ENCODE measurements at places on chromosomes 5 and 9.
A peak's percentile ranks its signal among the peaks of the same experiment; 100 is the strongest.

- DNase-seq = no peak
Measured at GRCh38 chr5:109693535-109694400, 4.0 kb downstream of the MAN2A1 start.

DNA sequence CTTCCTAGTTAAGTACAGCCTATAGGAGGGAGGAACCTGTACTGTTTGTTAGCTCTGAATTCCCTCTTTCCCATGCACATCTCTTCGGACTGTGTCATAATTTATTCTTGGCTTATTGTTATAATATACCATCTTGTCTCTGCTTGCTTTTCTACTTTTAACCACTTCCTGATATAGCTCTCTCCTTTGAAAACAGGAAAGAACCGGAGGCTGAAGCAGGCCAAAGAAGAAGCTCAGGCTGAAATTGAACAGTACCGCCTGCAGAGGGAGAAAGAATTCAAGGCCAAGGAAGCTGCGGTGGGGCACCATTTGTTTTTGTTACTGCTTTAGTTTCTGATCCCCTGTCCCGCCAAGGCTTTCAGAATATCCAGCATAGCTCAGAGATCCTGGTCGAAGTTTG lies 4.8 kb downstream of the ATP6V1G1 start:
- DNase-seq = no peak

DNA sequence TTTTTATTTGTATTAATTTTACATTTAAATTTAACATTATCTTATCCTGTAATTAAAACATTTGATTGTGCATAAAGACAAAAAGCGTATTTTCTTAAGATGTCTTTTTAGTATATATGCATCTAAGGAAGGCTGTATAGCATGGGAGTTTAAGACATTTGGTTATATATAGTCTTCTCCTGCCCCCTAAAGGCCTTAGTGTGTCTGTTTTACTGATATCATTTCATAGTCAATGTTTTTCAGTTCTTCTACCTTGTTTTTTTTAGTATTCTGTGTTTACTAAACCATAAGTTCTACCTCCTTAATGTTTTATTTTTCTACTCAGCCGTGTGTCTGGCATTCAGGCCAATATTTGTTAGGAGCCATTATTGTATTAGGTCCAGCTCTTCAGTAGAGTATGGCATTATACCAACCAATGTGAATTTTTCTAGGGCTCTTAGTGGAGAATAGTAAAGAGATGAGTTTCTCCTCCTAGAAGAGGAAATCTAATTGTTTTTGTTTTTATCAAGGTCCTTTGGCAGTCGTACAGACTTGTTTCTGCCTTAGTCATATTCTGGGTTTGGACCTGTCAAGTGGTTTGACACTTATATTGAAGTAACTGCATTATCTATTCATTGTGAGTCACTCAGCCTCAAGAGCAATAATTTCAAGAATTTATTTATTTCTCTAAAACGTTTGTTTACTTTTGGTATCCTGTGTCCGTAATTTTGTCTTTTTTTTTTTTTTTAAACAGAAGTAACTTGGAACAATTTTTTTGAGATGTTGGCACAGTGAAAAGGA lies 74.8 kb downstream of the SLF1 start:
- no peak for DNase-seq

GRCh38 chr5:112933651-112934365 lies 11.8 kb upstream of the REEP5 start:
- no peak for DNase-seq

GRCh38 chr9:34526026-34526425 lies 3.2 kb upstream of the ENHO start:
- no peak for DNase-seq

GRCh38 chr5:32170303-32171151 lies 3.6 kb downstream of the GOLPH3 start:
- DNase-seq = no peak

DNA sequence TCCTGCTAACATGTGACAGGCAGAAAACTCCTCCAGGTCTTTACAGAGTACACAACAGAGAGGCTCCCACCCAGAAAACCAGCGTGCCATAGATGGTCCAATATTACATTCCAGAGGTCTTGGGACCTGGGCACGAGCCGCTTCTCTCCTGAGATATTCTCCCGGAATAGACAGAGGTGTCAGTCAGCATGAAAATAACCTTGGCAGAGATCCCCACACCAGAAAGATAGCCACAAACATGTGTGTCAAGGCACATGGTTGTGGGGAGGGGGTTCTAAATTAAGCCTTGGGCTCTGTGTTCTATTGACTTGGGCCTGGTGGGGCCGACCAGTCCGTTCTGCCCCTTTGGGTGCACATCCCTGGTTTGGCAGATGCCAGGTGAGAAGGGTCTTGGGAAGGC lies 78.4 kb downstream of the BOD1 start:
- DNase-seq = no peak

DNA sequence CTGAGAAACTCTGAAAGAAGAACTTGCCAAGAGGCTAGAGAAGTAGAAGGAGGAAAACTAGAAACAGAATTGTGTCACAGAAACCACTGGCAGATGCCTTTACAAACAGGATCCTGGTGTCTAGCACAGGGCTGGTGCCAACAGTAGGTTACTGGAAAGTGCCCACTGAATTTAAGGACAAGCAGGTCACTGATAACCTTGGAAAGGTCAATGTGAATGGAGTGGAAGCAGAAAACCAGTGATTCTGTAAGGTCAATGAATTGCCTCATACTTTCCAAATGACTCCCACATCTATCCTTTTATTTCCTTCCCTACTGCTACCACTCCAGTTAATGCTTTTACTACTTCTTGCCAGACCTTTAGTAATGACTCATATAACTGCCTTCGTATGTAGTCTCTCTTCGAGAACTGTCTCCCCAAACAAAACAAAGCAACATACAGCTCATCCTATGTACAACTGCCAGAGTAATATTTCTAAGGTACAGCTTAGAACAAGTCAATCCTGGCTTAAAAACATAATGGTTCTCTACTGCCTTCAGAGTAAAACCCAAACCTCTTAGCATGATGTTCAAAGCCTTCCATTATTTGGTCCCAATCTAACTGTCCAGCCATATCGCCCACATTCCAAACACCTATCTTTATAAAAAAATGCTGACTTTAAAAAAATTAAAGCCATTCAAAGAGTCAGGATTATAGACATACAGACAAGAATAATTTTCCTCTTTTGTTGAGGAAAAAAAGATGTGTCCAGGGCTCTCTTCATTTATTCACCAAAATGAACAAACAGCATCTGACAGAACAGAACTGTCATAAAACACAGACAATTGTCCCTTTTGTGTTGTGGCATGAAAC lies 52.5 kb downstream of the NR3C1 start:
- no peak for DNase-seq

- no peak for DNase-seq
Measured at GRCh38 chr5:68770551-68770950, 323.3 kb upstream of the SLC30A5 start.

GRCh38 chr9:130933114-130934046 lies 5.7 kb downstream of the FIBCD1 start:
- no peak for DNase-seq

- no peak for DNase-seq
Measured at GRCh38 chr9:104606152-104606551, 725 bp upstream of the OR13C2 start.

DNA sequence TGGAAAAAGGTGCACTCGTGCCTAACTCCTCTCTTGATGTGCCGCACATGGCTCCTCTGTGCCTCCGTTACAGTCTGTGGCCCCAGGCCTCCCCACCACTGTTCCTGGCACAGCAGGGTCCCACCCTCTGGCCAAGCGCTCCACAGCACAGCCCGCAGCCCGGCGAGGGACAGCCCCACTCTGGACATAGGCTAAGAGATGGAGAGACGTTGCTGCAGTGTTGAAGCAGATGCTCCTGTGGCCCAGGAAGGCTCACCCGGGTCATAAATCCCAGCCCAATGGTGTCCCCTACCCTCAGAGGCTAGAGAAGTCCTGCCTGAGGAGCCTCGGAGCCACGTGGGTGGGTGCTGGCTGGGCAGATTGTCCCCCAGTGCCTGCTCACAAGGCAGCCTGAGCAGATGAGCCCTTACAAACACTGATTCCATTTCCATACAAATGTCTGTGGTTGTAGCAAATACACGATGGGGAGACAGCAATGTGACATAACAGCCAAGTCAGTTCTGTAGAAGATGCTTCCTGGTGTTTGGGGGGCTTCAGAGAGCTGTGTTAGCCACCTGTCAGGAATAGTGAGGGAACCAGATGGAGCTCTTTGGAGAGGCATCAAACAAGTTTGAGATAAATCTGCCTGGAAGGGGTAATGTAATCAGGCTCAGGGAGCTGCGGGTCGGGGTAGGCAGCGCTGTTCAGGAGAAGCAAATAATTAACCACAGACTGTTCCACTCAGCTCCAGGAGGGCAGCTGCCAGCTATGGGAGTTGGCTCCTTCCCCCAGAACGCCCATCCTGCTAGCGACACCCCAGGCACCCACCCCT lies 41.7 kb downstream of the C5orf15 start:
- no peak for DNase-seq

- DNase-seq = no peak
Measured at GRCh38 chr5:105033637-105034400, 1471.2 kb upstream of the NUDT12 start.

- DNase-seq = no peak
Measured at GRCh38 chr9:73155968-73156864, 4.6 kb downstream of the ANXA1 start.

DNA sequence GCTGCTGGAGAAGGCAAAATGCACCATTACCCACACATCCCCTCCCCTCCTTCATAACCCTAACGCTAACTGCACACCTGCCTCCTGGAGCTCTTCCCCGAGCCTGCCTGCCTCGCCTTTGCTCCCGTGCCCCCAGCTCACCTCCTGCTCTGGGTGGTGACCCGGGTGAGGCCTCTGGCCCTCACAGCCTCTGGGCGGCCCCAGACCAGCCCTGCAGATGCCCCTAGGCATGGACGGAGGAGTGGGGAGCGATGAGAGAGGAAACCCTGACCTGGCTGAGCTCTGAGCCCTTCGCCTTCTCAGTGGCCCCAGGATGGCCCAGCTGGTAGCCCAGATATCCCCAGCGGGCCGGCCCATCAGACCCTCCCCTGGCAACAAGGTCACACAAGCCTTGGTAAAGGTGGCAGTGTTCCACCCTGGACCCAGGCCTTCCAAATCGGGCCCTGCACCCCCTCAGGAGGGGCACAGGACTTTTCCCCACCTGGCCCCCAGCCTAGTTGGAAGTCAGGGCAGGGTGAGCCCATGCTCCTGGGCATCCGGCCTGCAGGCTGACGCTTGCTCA lies 14.5 kb upstream of the CAMSAP1 start:
- DNase-seq = no peak

DNA sequence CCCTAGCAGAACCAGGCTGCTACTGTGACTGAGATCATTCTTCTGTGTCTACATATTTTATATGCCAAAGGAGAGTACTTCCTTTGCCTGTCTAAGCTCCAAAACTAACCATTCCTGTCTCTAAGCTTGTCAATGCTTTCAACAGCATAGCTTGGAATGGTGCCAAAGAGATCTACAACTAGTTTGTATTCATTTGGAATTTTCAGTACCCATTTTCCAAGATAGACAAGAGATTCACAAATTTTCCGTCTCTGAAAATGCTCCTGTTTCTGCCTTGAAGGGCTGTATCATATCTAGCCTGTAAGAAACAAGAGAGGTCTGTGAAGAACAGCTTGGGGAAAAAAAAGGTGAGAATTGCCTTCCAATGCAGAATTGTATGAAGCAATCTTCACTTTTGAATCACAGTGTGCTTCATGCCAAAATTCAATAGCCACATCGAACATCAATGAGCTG lies 334.4 kb upstream of the ACTBL2 start:
- no peak for DNase-seq

- peak; percentile 65 for DNase-seq
Measured at GRCh38 chr9:90433398-90433941, 209.2 kb downstream of the DIRAS2 start.

DNA sequence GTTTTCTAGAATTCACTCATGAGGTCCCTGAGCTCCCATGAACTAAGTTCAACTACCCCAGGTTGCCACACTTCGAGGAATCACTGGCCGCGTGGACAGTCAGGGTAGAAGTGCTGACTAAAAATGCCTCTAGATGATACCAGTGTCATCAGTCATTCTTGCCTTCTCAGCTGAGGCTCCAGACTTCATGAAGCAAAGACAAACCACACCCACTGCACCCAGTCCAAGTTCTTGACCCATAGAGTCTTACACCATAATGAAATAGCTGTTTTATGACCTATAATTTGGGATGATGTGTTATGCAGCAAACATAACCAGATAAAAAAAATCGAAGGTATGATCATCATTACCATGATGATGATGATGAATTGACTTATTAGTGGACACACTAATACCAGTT lies 632.9 kb upstream of the TLE4 start:
- no peak for DNase-seq

DNA sequence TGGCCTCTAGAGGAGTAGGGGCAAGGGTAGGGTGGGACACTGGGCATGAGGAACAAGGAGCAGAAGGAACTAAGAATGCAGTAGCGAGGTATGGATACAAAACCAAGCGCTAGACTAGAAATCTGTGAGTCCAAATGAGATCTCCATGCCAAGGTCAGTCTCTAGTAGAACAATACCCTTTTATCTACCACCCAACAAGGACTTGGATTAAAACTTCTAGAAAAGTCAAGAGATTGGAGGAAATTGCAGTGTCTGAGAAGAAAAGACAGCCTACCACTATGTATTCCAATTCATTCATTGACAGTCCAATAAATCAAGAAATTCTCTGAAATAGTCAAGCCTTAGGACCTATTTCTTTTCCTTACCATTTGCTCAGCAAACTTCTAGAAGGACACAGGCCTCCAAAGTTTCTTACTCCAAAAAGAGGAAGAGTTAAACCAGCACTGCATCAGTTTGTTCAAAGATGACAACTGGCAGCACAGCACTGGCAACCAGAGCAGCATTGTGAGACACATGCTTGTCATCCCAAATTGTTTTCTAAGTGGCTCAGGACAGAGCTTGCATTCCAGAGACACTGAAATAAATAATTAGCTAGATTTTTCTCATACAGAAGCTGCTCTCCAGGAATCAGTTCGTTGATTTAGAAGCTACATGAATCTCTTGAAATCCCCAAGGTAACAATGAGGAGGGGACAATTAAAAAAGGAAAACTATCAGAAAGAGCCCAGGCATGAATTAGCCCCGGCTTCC lies 22.6 kb downstream of the ABCA1 start:
- DNase-seq = no peak

GRCh38 chr5:141910271-141910673 lies 13.4 kb upstream of the DELE1 start:
- no peak for DNase-seq

GRCh38 chr5:65192331-65192730 lies 289.4 kb downstream of the ADAMTS6 start:
- no peak for DNase-seq

- DNase-seq = peak; percentile 46
Measured at GRCh38 chr9:85522459-85523092, 219.2 kb downstream of the AGTPBP1 start.

DNA sequence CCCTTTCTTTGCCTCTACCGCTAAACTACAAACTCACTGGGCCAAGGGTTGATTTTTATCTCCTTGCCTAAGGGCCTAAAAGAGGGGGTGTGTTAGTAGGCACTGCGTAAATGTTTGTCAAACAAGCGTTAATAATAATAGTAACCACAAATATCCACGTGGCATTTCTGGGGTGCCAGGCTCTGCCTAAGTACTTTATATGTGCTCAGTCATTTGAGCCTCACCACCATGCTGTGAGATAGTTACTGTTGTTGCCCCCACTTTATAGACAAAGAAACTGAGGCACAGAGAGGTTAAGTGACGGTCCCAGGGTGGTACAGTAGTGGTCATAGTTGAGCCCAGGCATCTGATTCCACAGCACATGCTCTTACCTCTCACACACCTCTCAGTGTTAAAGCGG lies 52.4 kb downstream of the ERGIC1 start:
- no peak for DNase-seq

- DNase-seq = no peak
Measured at GRCh38 chr5:175576096-175576495, 81.8 kb upstream of the HRH2 start.
